ENCODE measurements at places on chromosomes 7 and 10.

- ATAC-seq, result no peak
Observed at GRCh38 chr10:52621635-52622079, 150.9 kb downstream of the MBL2 start.

- ATAC-seq, result no peak
Observed at GRCh38 chr10:18822156-18822555, 162.9 kb downstream of the ARL5B start.

- peak; percentile 65 for ATAC-seq
Observed at GRCh38 chr7:77537136-77537777, at the start of gene PTPN12. Gene PTPN12 (plus strand): TSS chr7:77537295. CDS start chr7:77537547, 252 bp downstream.

GRCh38 chr10:79946271-79947082 lies 2.4 kb downstream of the SFTPD start:
- ATAC-seq, result no peak

DNA sequence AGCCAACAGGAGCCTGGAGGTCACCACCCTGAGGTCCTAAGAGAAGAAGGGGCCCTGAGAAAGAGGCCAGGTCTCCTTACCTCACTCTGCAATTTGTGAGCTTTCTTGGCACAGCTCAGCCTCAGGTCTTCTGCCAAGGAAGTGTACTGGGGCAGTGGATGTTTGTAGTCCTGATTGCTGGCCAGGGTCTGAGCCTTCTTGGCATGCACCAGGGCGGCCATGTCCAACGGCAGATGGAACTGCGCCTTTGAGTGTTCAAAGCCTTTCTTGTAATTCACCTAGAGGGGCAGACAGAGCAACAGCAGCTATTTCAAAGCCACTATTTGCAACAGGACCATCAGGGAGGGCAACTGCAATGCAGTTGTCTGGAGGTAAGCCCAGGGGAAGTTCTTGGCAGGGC lies 51.7 kb downstream of the NRAP start:
- no peak for ATAC-seq

- no peak for ATAC-seq
Observed at GRCh38 chr10:77461636-77462296, 175.8 kb downstream of the KCNMA1 start.

DNA sequence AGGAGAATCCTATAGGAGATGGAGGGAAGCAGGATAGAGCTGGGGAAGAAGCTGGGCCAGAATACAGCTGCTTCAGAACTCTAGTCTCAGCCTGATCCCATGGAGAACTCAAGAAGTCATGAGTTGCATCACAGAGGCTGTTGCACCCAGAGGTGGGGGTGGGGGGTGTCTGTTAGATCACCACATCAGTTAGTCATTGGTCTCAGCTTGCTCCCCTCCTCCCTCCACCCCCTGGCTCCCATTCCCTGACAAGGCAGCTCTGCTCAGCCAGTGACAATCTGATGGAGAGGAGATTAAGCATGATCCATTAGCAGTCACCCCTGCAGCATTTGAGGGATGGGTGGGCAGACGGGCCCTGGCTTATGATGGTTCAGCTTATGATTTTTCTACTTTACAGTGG lies 58.4 kb upstream of the FGL2 start:
- ATAC-seq, result no peak

DNA sequence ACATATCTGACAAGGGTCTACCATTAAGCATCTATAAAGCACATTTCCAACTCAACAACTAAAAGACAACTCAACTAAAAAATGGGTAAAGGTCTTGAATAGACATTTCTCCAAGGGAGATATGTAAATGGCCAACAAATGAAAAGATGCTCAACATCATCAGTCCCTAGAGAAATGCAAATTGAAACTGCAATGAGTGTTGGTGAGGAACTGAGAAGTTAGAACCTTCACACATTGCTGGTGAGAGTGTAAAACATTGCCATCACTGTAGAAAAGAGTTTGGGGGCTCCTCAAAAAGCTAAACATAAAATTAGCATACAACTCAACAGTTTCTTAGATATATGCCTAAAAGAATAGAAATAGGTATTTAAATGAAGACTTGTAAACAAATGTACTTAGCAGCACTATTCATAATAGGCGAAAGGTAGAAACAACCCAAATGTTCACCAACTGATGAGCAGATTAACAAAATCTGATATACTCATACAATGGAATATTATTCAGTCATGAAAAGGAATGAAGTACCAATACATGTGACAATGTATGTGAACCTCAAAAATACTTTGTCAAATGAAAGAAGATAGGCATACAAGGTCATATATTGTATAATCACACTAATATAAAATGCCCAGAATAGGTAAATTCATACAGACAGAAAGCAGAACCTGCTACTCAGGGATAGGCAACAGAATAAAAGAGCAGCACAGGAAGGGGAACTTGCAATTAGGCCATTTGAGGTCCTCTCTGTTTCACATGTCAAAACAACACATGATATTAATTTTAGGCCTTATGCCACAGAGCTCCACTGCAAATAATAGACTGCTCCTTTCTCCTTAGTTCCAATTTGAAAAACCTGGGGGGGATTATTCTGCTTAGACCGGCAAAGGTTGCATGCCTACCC lies 10.6 kb upstream of the LRRC72 start:
- ATAC-seq, result no peak

DNA sequence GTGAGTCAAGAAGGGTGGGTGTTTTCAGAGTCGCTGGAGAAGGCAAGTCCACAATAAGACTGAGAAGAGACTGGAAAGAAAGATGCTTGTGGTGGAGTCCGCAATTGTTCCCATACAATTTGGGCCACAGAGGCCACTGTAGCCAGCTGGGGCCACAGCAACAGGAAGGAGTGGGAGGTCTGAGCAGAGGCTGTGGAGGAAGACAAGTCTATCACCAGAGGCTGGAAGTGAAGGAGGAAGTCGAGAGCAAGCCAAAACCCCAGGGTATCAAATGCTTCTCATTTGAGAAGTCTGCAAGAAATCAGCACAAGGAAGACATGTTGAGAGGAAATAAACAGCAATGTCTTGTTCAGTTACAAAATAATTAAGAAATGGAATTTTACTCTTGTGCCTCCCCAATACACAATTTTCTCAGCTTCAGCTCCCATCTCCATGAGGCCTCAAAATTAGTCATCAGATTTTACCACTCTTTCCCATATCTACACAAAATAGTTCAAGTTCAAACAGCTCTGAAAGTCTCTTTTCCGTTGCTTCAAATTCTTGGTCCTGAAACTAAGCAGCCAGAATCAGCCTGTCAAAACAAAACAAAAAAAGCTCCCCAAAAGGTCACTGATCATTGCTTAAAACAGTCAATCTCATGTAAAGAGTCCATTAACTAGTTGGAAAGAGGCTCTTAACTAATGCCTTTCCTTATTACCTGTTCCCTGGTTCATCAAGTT lies 31.6 kb downstream of the SLC16A12 start:
- no peak for ATAC-seq

GRCh38 chr7:131325179-131325840 lies 2.4 kb upstream of the MKLN1 start:
- ATAC-seq, result no peak

- no peak for ATAC-seq
Observed at GRCh38 chr10:130745251-130745650, 566.3 kb downstream of the TCERG1L start.

- ATAC-seq, result no peak
Observed at GRCh38 chr7:87210506-87210905, 9.0 kb downstream of the TMEM243 start.

GRCh38 chr10:118960157-118961090 lies 69.1 kb upstream of the NANOS1 start:
- ATAC-seq, result no peak

GRCh38 chr10:109430799-109431198 lies 492.5 kb downstream of the XPNPEP1 start:
- ATAC-seq, result no peak

GRCh38 chr10:44723082-44723481 lies 188.1 kb upstream of the TMEM72 start:
- ATAC-seq, result no peak

DNA sequence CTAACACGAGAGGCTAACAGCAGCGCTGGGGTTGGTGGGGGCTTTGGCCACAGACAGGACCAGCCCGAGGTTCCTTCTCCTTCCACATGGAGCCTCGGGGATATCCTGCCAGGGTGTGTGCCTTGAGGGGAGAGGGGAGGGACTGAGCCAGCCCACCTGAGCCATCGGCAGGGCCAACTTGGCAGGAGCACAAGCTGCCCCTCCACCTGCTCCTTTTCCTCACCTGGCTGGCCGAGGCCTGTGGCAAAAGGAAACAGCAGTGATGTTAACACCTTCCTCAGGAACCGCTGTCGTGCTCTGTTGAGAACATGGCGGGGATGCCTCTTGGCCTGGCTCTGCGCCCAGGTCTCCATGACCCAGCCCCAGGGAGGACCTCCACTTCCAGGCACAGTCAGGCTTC lies 255.1 kb upstream of the PPP2R2D start:
- ATAC-seq, result no peak

- ATAC-seq, result peak; percentile 48
Observed at GRCh38 chr7:129110258-129110981, 34.1 kb upstream of the TSPAN33 start.

- no peak for ATAC-seq
Observed at GRCh38 chr7:87702326-87702725, 74.1 kb downstream of the RUNDC3B start.

DNA sequence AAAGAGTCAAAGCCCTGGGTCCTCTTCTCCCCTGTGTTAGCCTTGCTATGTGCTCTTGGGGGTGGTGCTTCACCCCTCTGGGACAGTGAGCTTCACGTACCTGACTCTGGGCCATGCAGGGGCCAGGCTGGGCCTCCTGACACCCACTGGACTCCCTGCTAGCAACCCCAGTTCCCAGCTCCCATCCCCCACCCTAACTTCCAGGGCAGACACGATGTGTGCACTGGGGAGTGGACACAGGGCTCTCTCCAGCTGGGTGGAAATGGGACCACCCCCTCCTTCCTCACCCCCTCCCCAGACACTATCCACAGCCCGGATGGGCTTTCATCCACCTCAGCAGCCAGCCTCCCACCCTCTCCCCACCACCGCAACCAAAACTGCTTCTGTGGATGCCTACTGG lies 113.0 kb upstream of the ZNF479 start:
- no peak for ATAC-seq

Data from stimulated activated memory B cell treated with anti-CD40 and anti-IgM and Interleukin-4, amounts not matched to agents 10 μg/mL and 1 μg/mL and 100 μg/mL, for 72 hours (primary cell).